ENCODE measurements at places on chromosomes 11 and 22.

DNA sequence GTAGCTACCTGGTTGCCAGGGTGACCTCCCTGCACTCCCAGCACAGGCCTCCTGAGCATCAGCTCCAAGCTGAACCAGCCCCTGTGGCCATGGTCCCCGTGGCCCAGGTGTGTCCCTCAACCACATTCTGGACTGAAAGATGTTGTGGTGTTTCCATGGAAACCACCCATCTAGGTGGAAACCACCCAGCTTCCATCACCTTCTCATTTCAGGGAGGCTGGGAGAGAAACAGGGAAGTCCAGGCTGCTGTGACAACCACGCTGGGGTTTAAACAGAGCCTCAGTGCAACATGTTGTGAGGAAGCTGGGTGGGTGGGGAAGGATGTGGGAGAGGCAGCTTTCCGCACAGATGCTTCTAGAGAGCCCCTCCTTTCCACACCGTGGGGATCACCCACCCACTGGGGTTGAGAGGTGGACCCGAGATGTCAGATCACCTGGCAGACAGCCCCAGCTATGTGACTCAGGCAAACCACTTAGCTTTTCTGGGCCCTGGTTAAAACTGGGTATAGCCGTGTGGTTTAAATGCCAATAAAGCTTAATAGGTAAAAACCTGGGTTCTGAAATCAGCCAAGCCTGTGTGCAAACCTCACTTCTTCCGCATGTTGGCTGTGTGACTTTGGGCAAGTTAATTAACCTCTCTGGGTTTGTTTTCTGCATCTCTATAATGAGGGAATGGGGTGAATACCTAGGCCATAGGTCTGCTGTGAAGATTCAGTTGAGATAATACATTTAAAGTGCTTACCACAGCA lies 46.4 kb downstream of the CD82 start:
- DNase-seq = no peak

GRCh38 chr11:116217006-116217405 lies 555.8 kb downstream of the BUD13 start:
- DNase-seq = no peak

- DNase-seq = no peak
Measured at GRCh38 chr22:31932863-31933262, 11.5 kb upstream of the YWHAH start.

DNA sequence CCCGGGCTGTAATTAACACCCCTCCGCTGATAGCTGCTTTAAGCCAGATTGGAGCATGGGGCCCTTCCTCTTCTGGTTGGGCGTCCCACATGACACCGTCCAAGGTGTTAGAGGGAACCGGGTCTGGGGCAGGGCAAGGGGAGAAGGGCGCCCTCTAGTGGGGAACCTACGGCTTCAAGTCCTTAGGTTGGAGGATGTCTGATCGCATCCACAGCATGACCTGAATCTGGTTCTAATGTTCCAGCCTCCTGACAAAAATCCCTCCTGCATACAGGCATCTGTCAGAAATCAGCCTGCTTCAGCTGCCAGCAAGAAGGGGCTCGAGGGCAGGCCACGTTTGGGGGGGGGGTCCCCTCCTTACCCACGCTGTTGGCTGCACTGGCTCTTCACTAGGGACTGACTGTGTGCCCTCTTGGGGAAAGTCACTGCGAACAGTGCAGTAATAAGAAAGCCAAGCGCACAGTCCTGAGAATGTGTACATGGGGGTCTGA lies 94.2 kb upstream of the TBCEL start:
- peak; percentile 26 for DNase-seq

DNA sequence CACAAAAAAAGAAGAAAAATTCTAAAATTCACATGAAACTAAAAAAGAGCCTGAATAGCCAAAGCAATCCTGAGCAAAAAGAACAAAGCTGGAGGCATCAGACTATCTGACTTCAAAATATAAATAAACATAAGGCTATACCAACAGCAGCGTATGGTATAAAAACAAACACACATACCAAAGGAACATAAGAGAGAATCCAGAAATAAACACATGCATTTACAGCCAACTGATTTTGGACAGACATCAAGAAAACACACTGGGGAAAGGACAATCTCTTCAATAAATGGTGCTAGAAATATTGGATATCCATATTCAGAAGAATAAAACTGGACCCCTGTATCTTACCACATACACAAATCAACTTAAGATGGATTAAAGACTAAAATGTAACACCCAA lies 2.8 kb upstream of the MTMR2 start:
- DNase-seq = no peak

GRCh38 chr11:64660205-64660604 lies 62.8 kb downstream of the NRXN2 start:
- DNase-seq = no peak

DNA sequence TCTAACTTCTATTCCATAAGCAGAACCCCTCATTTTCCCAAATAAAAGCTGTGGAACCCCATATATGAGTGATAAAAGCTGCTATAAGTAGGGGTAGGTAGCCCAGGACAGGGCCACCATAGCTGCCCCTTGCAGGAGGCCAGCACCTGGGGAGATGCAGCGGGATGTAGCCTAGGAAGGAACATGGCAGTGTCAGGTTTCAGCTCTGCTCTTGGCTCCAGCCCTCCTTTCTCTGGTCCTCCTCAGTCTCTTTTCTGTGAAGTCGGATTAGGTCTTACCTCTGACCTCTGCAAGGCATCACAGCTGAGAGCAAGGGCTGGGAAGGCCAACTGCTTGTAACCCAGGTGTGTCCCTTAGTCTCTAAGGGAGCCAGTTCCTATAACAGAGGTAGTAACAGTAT lies 135.6 kb downstream of the NAV2 start:
- no peak for DNase-seq

GRCh38 chr11:112999520-112999919 lies 38.3 kb downstream of the NCAM1 start:
- no peak for DNase-seq

DNA sequence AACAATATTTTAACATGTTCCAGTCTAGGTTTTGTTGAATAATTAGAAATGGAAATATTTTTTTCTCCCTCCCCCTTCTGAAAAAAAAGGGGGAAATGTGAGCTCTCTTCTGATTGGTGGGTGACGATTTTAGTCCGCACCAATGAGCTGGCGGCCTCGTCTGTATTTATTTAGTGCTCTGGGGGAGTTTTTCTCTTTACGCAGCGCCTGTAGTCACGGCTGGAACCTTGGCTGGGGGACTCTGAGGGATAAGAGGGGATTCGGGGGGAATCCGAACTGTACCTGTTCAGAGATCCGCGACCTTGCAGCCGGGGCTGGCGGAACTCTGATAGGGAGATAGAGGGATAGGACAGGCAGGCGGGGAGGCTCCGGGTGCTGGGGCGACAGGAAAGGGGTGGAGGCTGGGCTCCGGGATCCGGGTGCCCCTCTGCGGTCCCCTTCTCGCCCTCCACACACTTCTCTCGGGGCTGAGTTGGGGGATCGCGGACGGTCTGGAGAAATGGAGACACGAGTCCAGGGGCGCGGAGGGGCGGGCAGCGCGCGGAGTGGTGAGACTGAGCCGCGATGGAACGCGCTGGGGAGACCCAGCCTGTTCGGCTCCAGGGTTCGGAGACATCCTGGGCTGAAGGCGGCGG lies 99.7 kb upstream of the HSD17B12 start:
- no peak for DNase-seq

DNA sequence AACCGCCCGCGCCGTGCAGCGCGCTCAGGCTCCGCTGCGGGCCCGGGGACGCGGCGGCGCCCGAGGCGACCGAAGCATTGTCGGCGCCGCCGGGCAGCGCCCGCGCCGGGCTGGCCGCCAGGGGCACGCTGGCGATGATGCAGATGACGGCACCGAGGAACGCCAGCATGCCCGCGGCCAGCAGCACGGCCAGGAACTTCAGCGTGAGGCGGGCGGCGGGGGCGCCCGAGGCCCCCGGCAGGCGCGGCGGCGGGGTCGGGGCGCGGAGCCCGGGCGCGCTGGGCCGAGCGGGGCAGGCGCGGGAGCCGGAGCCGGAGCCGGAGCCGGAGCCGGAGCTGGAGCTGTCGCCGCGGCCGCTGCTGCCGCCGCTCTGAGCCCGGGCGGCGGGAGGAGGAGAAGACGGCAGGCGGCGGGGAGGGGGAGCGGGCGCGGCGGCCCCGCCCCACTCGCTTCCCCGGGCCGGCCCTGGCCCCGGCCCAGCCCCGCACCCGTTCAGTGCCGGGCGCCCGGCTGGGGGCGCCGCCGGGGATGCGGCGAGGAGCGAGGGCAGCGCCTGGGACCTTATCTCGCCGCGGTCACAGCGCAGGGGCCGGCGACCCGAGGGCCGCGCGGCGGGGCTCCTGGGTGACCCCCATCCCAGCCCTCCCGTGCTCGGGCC lies at the start of gene NPTXR:
Gene NPTXR, minus strand, starts transcription at position 372 of the 658 bp plus-strand sequence.
- peak; percentile 15 for DNase-seq

- no peak for DNase-seq
Measured at GRCh38 chr11:65315866-65316226, 1.2 kb downstream of the CDC42EP2 start.

- DNase-seq = no peak
Measured at GRCh38 chr22:17734187-17734586, 40.1 kb downstream of the BID start.

GRCh38 chr11:334264-334994 lies 13.8 kb upstream of the IFITM3 start:
- DNase-seq = no peak

DNA sequence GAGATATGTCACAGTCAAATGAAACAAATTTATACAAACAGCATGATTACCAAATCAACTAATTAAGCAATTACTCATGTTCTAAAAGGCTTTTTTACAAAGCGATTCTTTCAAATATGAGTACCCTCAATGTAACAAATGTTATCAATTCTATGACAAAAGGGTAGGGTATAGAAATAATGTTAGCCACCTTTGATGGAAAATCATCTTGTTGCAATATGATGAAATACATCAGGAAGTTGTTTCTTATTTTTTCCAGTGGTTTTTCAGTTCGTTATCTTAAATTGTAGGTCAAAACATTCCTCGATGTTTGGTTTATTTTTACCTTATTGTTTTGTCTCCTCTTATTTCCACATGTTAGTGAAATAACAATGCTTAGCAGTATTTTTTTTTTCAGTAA lies 6.5 kb downstream of the ARHGEF12 start:
- DNase-seq = no peak

DNA sequence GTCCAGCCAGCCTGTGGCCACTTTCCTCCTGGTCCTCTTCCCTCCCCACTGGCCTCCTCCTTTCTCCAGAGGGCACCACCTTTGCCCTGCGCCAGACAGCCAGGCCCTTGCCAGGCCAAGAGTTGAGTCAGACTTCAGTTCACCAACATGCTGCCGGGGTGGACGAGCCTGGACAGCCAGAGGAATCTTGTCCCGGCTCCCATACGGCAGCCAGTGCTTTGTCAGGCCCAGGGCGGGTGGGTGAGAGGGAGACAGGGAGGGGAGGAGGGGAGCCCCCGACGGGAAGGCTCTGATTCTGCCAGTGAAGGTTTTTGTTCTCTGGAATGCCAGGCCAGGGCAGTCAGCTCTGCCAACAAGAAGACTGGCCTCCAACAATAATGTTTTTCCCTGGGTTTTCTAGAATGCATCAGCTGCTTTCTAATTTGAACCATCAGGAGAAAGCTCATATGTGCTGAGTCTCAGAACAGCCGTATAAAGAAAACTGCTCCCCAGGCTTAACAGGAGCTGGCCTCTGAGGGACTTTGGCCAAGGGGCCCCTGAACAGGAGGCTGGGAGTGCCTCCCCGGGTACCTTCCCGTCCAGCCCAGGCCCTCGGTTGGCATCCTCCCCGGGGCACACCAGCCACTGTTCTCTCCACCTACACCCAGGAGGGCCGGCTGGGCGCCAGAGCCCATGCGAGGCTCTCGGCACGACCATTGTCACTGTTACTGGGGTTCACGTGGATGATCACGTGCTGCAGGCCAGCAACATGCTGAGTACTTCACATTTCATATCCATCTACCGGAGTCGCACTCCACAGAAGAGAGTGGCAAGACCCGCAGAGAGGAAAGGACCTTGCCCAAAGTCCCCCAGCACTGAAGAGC lies 28.6 kb downstream of the LIF start:
- DNase-seq = no peak

- no peak for DNase-seq
Measured at GRCh38 chr11:65547446-65548125, 10.6 kb downstream of the LTBP3 start.

DNA sequence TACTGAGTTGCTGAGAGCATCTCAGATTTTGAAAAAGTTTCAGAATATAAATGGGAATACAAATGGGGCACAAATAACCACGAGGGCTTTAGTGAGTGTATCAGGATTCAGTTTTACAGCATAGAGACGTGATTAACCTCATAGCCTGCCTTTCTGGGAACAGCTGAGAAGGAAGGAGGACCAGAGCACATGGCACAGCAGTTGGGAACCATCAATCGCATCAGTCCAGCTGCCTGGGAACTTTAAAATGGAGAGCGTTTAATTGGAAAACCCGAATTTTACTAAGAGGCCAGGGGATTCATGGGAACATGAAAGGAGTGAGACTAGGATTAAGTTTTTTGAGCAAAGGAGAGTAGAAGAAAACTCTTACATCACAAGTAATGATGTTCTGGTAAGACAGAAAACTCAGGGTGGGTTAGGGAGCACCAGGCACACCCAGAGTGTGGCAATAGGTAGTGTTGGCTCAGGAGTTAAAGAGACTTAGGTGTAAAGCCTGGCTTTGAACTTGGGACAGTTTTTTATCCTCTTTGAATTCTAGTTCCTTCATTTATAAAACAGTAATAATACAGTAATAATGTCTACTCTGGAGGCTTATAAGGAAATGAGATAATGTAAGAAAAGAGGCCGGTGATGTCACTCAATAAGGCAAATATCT lies 40.2 kb downstream of the FZD4 start:
- DNase-seq = no peak

- DNase-seq = no peak
Measured at GRCh38 chr11:111520560-111520959, 6.0 kb downstream of the HOATZ start.

DNA sequence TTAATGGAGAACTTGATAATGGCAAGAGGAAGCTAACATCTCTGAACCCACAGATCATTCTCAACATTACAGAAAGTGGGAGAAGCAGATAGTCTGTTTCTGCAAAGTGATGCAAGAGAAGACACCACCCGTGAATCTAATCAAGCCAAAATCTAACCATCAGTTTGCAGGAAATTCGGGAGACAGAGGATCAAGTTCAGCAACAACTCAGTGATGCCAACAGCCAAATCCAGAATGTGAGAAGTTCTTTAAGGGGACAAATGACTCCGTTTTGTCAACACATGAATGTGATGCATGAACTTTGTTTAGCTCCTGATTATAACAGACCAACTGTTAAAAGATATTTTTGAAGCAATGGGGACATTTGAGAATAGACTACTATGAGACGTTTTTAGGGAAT lies 95.2 kb upstream of the LDLRAD3 start:
- DNase-seq = no peak

DNA sequence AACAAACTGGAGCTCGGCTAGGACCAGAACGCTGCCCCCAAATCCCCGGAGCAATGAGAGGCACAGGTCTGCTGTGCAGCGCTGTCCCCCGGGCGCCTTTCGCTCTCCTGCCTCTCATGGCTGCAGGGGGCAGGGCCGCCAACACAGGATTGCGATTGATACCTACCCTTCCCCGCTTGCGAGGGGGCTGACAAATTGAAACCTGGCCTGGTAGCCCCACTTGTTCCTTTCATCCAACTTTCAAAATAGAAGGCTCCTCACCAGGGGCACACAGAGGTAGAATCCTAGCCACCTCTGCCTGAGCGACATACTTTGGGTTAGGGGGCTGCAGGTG lies 642 bp upstream of the CASTOR1 start:
- DNase-seq = no peak
